Activated CD4-positive, alpha-beta T cell treated with anti-CD3 and anti-CD28 coated beads, Interleukin-2, amount 50 U/mL, for 24 hours (primary cell): ENCODE measurements at places on chromosomes 16 and 17.

- DNase-seq, result no peak
These were observed 64.2 kb downstream of the SPECC1 start for GRCh38 chr17:20073055-20073979.

- DNase-seq, result no peak
These were observed 196.8 kb downstream of the CBLN1 start for GRCh38 chr16:49084628-49085390.

- DNase-seq, result no peak
These were observed 9.9 kb downstream of the ZFP90 start for GRCh38 chr16:68548947-68549346.

DNA sequence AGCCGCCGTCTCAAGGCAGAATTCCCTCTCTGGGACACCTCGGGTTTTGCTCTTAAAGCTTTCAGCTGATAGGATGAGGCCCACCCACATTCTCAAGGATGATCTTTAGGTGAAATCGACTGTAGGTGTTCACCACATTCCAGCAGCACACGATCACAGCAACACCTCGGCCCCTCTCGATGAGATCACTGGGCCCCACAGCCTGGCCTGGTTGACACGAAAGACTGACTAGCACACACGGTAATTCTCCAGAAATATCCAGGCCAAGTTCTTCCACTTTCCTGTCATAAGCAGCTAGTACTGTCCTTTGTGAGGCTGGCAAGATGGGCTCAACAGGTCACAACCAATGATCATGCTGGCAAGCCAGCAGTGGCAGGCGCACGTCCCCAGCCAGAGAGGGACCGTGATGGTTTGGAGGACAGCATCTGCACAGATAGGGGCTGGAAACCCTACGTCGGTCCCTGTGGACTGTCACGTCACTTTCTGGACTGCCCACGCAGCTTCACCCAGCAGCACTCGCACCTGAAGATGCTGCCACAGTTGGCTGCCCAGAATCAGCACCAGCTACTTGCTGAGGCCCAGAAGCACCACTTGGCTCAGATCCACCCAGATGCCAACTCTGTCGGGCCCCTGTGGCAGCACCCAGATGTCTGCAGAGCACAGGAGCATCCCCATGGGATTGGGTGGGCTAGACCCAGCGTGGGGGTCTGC is 17.4 kb downstream of the TMC6 start:
- no peak for DNase-seq

DNA sequence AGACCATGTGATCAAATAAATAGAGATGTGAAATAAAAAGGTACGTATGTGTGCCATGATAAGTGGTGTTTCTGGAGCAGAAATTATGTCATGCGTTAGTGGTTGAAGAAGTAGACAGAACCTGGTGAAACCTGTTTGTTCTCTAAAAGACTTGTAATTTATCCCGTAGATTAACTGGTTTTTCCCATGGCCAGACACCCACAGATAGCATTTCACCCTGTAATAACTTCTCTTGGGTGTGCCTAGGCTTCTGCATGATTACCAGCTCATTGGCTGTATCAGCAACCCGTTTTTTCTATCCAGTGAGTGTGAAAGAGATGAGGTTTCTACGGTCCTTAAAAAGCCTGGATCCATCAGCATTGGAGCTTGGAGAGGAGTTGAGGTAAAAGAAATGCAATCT is 471.3 kb downstream of the NPIPA7 start:
- no peak for DNase-seq

DNA sequence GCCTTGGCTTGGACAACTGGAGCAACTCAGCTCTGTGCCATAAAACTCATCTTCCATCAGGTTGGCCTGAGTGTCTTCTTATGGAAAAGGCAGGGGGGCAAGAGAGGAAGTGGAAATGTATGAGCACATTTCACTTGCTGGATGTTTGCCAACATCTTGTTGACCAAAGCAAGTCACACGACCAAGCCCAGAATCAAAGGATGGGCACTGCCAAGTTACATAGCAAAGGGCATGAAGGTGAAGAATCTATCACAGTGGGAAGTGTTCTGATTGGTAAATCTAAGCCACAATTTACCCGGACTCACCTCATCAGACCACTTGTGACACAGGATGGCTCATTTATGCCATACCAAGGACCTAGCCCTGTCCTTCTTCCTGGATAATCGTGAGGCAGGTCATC is 310.5 kb upstream of the IRX5 start:
- DNase-seq, result no peak
